Right ventricle myocardium inferior (tissue), 1 donor: ENCODE measurements at places on chromosomes 1 and 21.

GRCh38 chr1:93150729-93151128 is 29.5 kb downstream of the TMED5 start:
- DNase-seq = no peak

DNA sequence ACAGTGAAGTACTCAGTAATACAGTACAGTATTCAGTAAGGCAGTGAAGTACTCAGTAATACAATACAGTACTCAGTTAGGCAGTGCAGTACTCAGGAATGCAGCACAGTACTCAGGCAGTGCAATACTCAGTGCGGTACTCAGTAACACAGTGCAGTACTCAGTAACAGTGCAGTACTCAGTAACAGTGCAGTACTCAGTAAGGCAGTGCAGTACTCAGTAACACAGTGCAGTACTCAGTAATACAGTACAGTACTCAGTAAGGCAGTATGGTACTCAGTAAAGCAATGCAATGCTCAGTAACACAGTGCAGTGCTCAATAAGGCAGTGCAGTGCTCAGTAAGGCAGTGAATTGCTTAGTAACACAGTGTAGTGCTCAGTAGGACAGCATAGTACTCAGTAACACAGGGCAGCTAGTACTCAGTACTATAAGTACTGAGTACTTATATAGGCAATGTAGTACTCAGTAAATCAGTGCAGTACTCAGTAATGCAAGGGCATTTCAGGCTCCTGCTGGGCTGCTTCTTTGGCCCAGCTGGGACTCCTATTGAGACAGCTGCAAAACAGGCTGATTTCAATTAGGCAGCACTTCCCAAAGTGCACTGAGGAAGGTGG is 411.3 kb downstream of the DISC1 start:
- no peak for DNase-seq

DNA sequence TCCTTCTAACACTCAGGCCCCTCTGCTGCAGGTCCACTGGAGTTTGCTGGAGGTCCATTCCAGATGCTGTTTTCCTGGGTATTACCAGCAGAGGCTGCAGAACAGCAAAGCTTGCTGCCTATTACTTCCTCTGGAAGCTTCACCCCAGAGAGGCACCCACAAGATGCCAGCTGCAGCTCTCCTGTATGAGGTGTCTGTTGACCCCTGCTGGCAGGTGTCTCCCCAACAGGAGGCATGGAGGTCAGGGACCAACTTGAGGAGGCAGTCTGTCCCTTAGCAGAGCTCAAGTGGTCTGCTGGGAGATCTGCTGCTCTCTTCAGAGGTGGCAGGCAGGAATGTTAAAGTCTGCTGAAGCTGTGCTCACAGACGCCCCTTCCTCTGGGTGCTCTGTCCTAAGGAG is 204.8 kb downstream of the FCRL5 start:
- DNase-seq = no peak

DNA sequence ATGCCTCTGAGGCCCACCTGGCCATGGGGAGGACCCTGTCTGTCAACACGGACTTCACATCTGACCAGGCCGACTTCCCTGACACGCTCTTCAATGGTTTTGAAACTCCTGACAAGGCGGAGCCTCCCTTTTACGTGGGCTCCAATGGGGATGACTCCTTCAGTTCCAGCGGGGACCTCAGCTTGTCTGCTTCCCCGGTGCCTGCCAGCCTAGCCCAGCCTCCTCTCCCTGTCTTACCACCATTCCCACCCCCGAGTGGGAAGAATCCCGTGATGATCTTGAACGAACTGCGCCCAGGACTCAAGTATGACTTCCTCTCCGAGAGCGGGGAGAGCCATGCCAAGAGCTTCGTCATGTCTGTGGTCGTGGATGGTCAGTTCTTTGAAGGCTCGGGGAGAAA is 101.8 kb downstream of the ADARB1 start:
- DNase-seq = no peak

- no peak for DNase-seq
These were observed 427.1 kb upstream of the CXADR start for GRCh38 chr21:17085707-17086106.

GRCh38 chr1:185334182-185334581 is 17.1 kb upstream of the IVNS1ABP start:
- no peak for DNase-seq

- DNase-seq = no peak
These were observed 26.4 kb upstream of the KAZN start for GRCh38 chr1:14571810-14572767.

DNA sequence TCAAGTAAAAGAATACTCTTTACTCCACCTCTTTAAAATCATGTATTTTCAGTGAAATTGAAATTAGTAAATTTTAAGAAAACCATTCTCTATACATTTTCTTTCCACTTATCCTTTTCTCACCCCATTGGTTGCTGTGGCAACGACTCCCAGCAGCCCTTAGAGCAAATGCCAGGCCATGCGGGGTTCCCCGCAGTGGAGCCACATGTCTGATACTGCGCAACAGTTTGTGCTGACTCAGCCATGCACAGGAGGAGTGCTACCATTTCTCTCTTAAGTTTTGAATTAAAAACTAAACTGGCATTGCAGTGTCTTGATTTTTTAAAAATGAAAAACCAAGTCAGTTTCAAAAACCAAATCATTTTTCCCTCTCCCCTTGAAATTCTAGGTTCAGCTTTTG is 214.1 kb upstream of the L1TD1 start:
- no peak for DNase-seq

DNA sequence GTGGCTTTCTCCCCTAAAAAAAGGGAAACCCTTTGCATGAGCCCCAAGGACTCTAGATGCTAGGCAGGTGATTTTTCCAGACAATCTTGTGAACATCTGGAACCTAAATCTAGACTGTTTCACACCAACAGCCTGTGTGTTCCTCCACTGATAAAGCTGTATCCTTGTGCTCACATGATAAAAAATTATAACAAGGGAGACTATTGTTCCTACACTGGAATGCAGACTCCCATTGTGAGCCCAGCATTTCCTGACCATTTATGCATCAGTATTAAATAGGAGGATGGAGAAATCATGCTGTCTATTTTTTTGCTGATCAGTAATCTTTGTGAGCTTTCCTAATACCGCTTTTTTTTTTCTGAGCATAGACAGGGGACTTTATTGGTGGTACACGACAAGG is 52.5 kb downstream of the ZNF697 start:
- DNase-seq = no peak

DNA sequence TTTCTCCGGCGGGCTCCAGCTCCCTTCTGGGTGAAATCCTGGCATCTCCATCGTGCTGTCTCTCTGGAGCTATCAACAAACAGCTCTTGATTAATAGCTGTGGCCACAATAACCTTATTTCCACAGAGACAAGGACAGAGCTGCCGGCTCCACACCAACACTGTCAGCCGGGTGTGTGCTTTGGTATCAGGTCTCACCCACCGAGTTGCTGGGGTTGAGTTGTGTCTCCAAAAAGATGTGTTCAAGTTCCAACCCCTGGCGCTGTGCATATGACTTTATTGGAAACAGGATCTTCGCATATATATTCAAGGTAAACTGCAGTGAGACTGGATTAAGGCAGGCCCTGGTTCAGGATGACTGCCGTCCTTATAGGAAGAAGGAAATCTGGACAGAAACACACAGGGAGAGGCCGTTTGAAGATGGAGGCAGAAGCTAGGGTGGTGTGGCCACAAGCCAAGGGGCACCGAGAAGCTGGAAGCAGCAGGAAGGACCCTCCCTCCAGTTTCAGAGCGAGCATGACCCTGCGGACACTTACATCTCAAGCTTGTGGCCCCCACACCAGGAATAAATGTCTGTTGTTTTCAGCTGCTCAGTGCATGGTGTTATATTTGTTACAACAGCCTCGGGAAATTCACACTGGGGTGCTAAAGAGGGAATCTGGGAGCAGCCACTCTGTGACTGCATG is 88.4 kb upstream of the TMPRSS2 start:
- no peak for DNase-seq

GRCh38 chr1:19128968-19129514 is 81.0 kb downstream of the UBR4 start:
- DNase-seq = no peak

GRCh38 chr1:232204269-232204668 is 425.7 kb downstream of the SIPA1L2 start:
- no peak for DNase-seq

DNA sequence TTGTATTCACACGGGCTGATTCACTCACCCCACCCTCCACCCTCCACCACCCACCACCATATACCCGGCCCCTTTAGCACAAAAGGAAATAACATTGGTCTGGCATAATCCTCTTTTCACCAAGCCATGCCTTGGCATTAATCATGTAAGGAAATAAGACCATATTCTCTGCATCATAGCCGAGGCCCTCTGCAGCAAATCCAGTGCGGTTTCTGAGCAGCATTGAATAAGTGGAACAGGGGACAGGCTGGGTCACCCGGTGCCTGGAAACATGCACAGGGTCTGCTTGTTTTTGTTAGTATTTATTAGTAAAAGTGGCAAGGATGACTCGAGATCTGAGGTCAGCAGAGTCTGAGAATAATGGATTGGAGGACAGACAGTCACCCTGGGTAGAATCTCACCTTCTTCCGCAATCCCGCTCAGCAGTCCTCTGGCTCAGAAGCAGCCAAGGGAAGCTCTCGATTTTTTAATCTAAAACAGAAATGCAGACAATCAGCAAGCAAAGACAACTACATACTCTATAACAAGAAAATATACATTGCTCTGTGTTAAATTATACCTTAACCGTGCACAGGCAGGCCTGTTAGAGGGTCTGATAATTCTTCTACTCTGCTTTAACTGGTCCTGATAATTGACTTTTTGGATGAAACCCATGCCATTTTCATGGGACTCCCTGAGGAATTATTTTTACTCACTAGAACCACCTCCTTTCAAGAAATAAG is 52.4 kb upstream of the CDC42BPA start:
- no peak for DNase-seq

DNA sequence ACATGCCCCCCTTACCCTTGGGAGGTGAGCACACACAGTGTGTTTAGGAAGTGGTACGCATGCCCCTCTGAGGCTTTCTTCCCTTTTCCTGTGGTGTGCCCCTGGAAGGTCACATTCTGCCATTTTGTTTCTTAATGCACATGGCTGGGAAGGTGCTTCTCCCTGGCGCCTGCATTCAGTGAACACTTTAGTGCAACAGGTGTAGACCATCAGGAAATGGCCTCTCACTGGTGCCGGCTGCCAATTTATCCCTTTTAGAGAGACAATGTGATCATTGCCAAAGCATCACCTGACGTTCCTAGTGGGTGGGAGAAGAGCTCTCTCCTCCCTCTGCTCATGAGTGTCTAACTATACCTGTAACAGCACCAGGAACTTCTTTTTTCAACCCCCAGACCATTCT is 51.8 kb upstream of the PDE9A start:
- DNase-seq = no peak

DNA sequence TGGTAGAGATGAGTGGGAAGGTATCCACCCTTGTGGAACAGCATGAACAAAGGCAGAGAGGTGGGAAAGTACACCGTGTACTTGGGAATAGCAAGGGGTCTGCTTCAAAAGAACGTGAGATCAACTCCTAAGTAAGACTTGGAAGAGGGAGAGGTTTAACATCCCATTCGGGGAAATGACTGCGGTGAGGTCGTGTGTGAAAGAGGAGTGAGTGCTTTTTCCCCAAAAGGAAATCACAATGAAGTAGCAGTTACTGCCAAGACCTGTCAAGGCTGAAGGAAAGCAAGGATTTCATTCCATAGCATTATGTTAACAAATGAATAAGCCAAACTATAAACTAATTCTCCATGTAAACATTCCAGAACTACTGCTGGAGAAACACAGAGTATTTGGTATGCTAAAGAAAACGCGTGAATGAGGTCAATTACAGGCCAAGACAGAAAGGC is 20.0 kb upstream of the SYDE2 start:
- no peak for DNase-seq

DNA sequence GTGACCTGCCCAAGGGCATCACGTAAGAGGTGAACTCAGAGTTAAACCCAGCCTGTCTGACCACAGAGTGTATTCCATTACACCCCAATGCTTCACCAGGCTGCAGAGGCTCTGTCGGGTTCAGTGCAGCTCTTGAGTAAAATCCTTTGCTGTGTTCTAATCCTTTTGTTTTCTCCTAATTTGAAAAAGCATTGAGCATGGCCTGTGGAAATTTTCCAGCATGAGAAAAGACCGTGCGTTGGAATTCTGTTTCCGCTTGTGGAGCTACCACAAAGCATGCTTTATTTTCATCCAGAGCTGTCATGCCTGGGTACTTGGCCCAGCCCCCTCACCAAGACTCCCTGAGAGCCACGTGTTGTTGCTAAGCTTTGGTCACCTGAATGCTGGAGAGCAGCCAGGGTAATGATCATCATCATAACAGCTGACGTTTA is 317.6 kb downstream of the PRDM2 start:
- DNase-seq = no peak

GRCh38 chr1:226664413-226665101 is 74.5 kb downstream of the ITPKB start:
- no peak for DNase-seq

DNA sequence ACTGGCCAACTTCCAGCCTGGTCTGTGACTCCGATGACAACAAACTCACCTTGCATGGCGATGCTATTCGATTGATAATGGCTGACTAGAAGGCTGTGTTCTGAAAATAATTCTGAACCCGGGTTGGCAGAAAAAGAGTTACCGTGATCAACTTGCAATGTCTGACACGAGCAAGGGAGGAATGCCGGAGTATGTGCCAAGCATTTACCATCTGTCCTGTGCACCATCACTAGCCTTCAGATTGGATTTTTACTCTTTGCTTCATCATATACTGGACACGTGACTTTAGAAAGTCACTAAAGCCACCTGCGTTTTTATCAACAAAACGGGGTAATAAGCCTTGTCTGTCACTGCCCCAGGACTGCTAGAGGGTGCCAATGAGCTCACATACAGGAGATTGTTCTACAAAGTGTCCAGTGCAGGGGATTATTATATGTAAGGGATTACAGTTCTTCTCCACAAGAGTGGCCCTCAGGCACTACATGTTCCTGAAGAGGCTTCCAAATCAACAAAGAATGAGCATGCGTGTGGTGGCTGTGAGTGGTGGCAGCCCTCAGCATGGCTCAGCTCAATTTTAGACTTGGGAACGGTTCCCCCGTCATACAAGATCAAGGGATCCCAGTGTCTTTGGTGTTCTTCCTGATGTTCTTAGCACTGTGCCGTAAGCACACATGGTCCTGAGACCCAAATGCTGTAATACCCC is 35.8 kb downstream of the SSBP3 start:
- DNase-seq = no peak

DNA sequence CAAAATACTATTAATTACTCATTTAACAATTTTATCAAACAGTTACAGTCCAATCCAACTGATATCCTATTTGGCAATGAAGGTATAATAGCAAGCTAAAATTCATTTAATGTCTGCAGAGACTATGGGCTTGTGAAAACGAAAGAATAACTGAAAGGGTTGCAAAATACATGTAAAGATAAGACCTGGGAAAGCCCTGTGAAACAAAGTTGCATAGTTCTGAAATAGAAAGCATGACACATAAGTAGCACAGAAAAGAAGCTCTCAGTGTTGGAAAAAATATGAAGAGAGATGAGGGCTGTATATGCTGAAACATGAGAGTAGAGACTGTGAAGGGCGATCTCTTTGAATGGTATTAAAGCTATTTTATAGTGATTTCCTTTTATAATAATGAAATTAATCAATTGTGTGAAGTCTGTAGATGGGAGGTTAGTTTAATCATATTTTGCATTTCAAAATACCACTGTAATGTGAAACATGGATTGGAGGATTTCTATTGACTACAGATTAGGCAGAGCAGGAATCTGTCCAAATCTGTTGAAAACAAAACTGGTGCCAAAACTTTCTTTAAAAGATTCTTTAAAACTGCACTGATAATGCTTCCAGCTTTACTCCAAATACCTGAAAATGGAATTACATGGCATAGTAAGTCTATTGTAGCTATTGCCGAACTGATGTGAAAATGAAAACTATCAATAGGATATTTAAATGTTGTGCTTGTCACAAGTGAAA is 1518.9 kb upstream of the B3GALT2 start:
- DNase-seq = no peak
